ENCODE measurements at places on chromosomes 16 and 17. TPM values are rescaled to one million over a fixed set of nuclear protein-coding genes. Genes with fewer than 3 reads are reported as not detected.

- no peak for DNase-seq
Measured at GRCh38 chr16:85081038-85081437, 31.2 kb downstream of the CIBAR2 start.

DNA sequence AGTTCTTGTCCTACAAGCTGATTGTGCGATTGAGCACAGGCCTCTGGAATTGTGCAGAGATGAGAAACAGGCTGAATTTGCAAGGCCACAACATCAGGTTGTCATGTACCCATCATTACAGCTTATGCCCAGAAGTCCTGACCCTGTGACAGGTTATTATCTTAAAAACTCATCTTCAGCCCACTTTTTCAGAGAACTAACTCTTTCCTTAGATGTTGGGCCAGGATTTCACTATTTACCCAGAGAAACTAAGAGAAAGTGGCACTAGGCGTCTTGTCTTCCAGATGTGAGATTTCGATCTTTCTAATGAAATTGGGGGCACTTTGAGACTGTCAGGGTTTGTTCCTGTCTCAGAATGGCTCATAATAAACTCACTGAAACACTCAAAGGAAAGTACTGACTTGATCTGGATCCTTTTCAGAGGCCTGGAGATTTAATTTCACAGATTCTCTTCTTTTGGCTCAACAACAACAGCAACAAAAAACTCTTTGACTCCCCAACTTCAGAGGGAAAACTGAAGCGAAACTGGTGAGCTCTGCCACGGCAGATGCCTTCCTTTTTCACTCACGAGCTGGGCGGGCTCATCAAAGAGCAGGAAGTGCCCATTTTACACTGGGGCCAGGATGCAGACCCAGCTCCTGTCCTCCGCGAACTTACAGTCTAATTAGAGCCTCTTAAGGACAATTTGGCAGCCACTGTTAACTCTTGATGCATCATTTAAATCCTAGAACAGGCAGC lies 17.7 kb upstream of the SLC12A3 start:
- DNase-seq = no peak

The UNC13D gene
- 3.3 TPM for total RNA-seq

The FLOT2 gene
- 104 TPM for total RNA-seq

The ASB16 gene
- total RNA-seq = not detected

DNA sequence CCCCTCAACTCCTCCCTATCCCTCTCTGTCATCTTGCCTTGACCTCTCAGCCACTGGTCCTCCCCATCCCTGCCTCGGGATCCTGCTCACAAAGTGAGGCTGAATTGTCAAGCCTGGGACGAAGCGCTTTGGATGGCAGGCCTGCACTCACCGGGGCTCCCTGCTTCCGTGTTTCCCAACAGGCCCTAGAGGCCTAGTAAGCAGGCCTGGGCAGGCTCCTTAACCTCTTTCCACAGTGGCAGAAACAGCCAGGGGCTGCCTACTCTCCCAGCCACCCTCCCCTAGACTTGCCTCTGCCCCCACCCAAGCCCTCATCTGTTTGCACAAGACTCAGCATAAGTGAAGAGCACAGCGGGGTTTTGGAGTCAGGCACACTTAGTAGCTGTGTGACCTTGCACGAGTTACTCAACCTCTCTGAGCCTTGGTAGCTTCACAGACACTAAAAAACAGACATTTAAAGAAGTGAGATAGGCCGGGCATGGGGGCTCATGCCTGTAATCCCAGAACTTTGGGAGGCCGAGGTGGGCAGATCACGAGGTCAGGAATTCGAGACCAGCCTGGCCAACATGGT lies 5.0 kb upstream of the FADS6 start:
- no peak for DNase-seq

- no peak for DNase-seq
Measured at GRCh38 chr17:49637050-49637449, 40.8 kb downstream of the SPOP start.

- no peak for DNase-seq
Measured at GRCh38 chr17:7862692-7863437, 5.1 kb downstream of the CYB5D1 start.

The KRTAP1-5 gene
- total RNA-seq = not detected

DNA sequence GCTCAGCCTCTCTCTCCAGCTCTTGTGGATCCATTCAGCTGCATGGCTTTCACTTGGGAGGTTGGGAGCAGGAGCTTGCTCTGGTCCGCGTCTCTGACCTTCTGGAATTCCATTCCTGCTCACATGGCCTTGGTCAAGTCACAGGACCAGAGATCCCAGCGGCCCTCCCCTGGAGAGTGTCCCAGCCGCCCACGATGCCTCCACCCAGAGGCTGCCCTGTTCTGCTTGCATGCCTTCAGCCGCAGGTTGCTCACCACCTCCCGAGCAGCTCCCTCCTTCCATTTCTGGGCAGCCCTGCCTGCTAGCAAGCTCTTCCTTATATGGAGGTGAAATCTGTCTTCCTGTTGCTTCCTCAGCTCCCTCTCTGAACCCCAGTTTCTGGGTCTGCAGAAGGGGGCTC lies 32.6 kb downstream of the RAI1 start:
- DNase-seq = no peak

All from osteocyte (in vitro differentiated cells).